ENCODE measurements at places on chromosomes 4 and X. TPM values are rescaled to one million over a fixed set of nuclear protein-coding genes. Genes with fewer than 3 reads are reported as not detected.

The DCAF12L2 gene
- total RNA-seq: not detected

DNA sequence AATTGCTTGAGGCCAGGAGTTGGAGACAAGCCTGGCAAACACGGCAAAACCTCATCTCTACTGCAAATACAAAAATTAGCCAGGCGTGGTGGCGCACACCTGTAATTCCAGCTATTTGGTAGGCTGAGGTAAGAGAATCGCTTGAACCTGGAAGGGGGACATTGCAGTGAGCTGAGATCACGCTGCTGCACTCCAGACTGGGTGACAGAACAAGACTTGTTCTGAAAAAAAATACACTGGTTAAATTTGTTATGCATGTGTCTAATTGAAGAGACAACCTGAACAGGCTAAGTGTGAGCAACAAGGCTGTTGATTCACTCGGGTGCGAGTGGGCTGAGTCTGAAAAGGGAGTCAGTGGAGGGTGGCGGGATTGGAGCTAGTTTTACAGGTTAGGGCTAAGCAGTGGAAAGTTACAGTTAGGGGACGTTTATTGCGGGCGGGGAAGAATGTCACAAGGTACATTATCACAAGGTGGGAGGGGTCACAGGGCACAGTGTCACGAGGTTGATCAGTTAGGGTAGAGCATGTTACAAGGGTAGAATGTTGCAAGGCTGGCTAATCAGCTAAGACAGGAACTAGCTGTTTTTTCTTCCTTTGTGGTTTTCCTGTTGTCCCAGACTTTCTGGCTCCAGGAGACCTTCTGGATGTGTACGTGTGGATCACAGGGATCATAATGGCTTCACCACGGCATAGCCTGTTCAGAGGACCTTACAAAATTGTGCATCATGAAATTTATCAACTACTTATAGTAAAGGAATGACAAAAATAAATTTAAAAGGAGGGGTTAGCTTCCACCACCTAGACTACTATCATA, 115.8 kb downstream of the NAA11 start:
- no peaks in the 10 kb centered on the region for H3K4me1 ChIP-seq
- H3K27ac ChIP-seq: no peak overlapping the region
- no peaks in the 10 kb centered on the region for H3K27me3 ChIP-seq
- no peak for DNase-seq
- no peak overlapping the region for H3K4me3 ChIP-seq
- H3K36me3 ChIP-seq: no peaks in the 10 kb centered on the region

DNA sequence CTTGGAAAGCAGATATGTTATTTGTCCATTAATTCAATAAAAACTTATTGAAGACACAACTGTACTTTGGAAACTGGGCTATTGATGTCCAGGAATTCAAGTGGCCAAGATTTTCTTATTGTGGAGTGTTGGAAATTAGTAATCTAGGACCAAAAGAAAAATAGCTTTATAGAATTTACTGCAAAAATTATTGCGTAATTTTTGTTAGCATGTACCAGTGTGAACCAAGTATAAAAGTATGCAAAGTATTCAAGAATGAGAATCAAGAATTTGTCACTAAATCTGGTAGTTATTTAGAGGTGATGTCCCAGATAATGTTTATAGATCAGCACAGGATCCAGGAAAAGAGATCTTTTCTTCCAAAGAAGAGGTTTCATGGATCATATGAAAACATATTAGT, 468.9 kb upstream of the CTSO start:
- no peaks in the 10 kb centered on the region for H3K27me3 ChIP-seq
- no peaks in the 10 kb centered on the region for H3K36me3 ChIP-seq
- no peak overlapping the region for H3K4me3 ChIP-seq
- DNase-seq: no peak
- H3K4me1 ChIP-seq: no peaks in the 10 kb centered on the region

The ADAM29 gene
- total RNA-seq: not detected

- no peak overlapping the region for H3K4me3 ChIP-seq
- H3K27me3 ChIP-seq: peaks cover 24% of the 10 kb centered on the region
- no peaks in the 10 kb centered on the region for H3K4me1 ChIP-seq
- no peak overlapping the region for H3K27ac ChIP-seq
- no peaks in the 10 kb centered on the region for H3K36me3 ChIP-seq
- DNase-seq: no peak
These were observed 446.1 kb upstream of the RPS6KA3 start for GRCh38 chrX:20712811-20713210.

DNA sequence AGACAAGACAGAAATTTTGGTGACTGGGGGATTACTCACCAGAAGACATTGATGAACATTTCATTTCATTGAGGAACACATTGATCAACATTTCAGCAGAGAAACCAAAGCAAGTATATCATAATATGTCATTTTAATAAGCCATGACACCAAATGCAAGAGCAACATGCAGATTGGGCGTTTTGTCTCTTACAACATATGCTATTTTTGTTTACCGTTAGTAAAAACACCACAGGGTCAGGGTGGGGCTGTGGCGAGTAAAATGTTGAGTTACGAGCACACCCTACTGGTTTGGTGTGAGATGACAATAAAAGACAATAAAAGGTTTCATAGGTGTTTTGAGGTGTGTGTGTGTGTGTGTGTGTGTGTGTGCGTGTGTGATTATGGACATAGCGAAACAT, 294.5 kb downstream of the PDGFC start:
- no peak for DNase-seq
- no peaks in the 10 kb centered on the region for H3K36me3 ChIP-seq
- H3K4me3 ChIP-seq: no peak overlapping the region

The CLDN34 gene
- not detected for total RNA-seq

GRCh38 chr4:173192375-173193162, 24.0 kb downstream of the GALNT7 start:
- peaks cover 1% of the 10 kb centered on the region for H3K36me3 ChIP-seq
- H3K27me3 ChIP-seq: no peaks in the 10 kb centered on the region
- peaks cover 64% of the 10 kb centered on the region for H3K4me1 ChIP-seq
- H3K27ac ChIP-seq: no peak overlapping the region

GRCh38 chr4:55158957-55159356, 33.6 kb upstream of the KDR start:
- H3K4me3 ChIP-seq: no peak overlapping the region
- H3K27me3 ChIP-seq: peaks cover 37% of the 10 kb centered on the region
- H3K36me3 ChIP-seq: peaks cover 4% of the 10 kb centered on the region

DNA sequence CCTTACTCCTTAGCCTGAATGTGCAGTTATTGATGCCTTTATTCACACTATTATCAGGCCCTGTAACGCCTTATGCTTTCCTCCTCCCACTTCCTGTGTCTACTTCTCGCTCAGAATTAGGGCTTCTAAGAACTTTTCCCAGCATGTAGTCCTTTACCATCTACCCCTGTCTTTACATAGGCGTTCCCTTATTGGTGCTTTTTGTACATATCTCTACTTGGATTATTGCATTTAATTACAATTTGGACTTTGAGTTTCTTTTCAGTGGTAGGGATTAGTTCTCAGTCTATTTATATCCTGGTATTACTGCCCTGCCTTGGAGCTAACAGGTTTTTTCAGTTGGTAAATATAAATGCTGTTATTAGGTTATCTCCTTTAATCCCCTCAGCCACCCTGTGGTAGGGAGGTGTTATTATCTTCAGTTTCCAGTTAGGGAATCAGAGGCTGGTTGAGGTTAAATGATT, 84.0 kb downstream of the RBPJ start:
- H3K27me3 ChIP-seq: no peaks in the 10 kb centered on the region
- no peak overlapping the region for H3K4me3 ChIP-seq
- H3K4me1 ChIP-seq: peaks cover 5% of the 10 kb centered on the region
- DNase-seq: no peak
- H3K36me3 ChIP-seq: peaks cover 16% of the 10 kb centered on the region
- no peak overlapping the region for H3K27ac ChIP-seq

GRCh38 chr4:47972181-47972580, 44.3 kb downstream of the CNGA1 start:
- no peaks in the 10 kb centered on the region for H3K36me3 ChIP-seq
- no peaks in the 10 kb centered on the region for H3K27me3 ChIP-seq
- no peak overlapping the region for H3K4me3 ChIP-seq
- H3K4me1 ChIP-seq: no peaks in the 10 kb centered on the region
- H3K27ac ChIP-seq: no peak overlapping the region

DNA sequence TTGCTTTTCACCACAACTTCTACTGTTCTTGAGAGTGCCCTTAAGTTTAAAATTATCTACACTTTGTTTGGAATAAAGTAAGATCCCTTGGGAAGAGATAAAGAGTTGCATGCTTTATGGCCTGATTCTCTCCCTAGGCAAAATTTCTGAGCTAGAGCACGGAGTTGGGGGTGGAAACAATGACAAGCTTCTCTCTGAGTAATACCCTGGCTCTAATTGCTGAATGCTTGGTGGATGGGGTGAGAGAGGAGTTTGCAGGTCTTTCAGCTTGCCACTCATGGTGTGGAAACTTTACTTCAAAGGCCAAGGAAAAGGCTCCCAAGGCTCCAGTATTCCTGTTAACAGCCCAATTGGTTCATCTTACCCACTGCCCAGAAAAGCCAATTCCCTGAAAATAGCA, 26.1 kb upstream of the PRDM8 start:
- H3K4me1 ChIP-seq: peaks cover 44% of the 10 kb centered on the region
- DNase-seq: no peak
- H3K4me3 ChIP-seq: peak overlapping the region; percentile 71
- peaks cover 10% of the 10 kb centered on the region for H3K27me3 ChIP-seq
- peak overlapping the region; percentile 76 for H3K27ac ChIP-seq

DNA sequence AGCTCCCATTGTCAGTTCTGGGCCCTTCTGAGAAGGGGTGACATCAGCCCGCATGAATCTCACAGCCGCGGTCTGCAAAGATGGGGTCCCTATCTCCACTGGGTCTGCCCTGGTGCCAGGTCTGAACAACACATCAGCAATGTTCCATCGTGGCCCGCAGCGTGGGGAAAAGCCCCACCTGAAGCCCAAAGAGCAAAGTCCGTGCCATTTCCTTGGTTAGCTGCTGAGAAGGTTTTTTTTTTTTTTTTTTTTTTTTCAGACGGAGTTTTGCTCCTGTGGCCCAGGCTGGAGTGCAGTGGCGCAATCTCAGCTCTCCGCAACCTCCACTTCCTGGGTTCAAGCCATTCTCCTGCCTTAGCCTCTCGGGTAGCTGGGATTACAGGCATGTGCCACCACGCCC, 79.4 kb downstream of the DCTD start:
- H3K4me3 ChIP-seq: no peak overlapping the region
- peaks cover 19% of the 10 kb centered on the region for H3K27me3 ChIP-seq
- H3K27ac ChIP-seq: no peak overlapping the region
- no peak for DNase-seq

The TRIM61 gene
- total RNA-seq: 1.8 TPM

- DNase-seq: no peak
- H3K36me3 ChIP-seq: peaks cover 7% of the 10 kb centered on the region
- peaks cover 28% of the 10 kb centered on the region for H3K4me1 ChIP-seq
- no peak overlapping the region for H3K4me3 ChIP-seq
These were observed 71.0 kb downstream of the IRF2 start for GRCh38 chr4:184403384-184403781.

The FRG1 gene
- total RNA-seq: 76.7 TPM

GRCh38 chr4:87901422-87901992, 68.7 kb downstream of the MEPE start:
- no peaks in the 10 kb centered on the region for H3K36me3 ChIP-seq
- no peak overlapping the region for H3K4me3 ChIP-seq
- H3K27ac ChIP-seq: no peak overlapping the region
- H3K4me1 ChIP-seq: peaks cover 10% of the 10 kb centered on the region

GRCh38 chr4:115969756-115970155, 856.3 kb upstream of the NDST4 start:
- no peak for DNase-seq
- H3K27me3 ChIP-seq: no peaks in the 10 kb centered on the region
- no peak overlapping the region for H3K4me3 ChIP-seq
- no peak overlapping the region for H3K27ac ChIP-seq
- no peaks in the 10 kb centered on the region for H3K36me3 ChIP-seq
- no peaks in the 10 kb centered on the region for H3K4me1 ChIP-seq

The CLCN3 gene
- total RNA-seq: 31.1 TPM

GRCh38 chr4:109609431-109609830, 49.4 kb downstream of the MCUB start:
- H3K4me3 ChIP-seq: no peak overlapping the region
- peaks cover 10% of the 10 kb centered on the region for H3K36me3 ChIP-seq
- peaks cover 37% of the 10 kb centered on the region for H3K4me1 ChIP-seq
- H3K27ac ChIP-seq: no peak overlapping the region

- H3K27me3 ChIP-seq: no peaks in the 10 kb centered on the region
- no peak overlapping the region for H3K4me3 ChIP-seq
- no peaks in the 10 kb centered on the region for H3K4me1 ChIP-seq
- no peak for DNase-seq
- H3K27ac ChIP-seq: no peak overlapping the region
These were observed 11.7 kb downstream of the UGT2B4 start for GRCh38 chr4:69484011-69484410.

- H3K4me3 ChIP-seq: no peak overlapping the region
- H3K4me1 ChIP-seq: no peaks in the 10 kb centered on the region
- H3K36me3 ChIP-seq: no peaks in the 10 kb centered on the region
- no peak overlapping the region for H3K27ac ChIP-seq
These were observed 470.6 kb upstream of the GALNTL6 start for GRCh38 chr4:171342646-171343045.

- peak overlapping the region; percentile 73 for H3K4me3 ChIP-seq
- peaks cover 4% of the 10 kb centered on the region for H3K36me3 ChIP-seq
- no peaks in the 10 kb centered on the region for H3K27me3 ChIP-seq
- peak overlapping the region; percentile 69 for H3K27ac ChIP-seq
- H3K4me1 ChIP-seq: peaks cover 16% of the 10 kb centered on the region
These were observed 121.2 kb downstream of the MANBA start for GRCh38 chr4:102639598-102639997.

DNA sequence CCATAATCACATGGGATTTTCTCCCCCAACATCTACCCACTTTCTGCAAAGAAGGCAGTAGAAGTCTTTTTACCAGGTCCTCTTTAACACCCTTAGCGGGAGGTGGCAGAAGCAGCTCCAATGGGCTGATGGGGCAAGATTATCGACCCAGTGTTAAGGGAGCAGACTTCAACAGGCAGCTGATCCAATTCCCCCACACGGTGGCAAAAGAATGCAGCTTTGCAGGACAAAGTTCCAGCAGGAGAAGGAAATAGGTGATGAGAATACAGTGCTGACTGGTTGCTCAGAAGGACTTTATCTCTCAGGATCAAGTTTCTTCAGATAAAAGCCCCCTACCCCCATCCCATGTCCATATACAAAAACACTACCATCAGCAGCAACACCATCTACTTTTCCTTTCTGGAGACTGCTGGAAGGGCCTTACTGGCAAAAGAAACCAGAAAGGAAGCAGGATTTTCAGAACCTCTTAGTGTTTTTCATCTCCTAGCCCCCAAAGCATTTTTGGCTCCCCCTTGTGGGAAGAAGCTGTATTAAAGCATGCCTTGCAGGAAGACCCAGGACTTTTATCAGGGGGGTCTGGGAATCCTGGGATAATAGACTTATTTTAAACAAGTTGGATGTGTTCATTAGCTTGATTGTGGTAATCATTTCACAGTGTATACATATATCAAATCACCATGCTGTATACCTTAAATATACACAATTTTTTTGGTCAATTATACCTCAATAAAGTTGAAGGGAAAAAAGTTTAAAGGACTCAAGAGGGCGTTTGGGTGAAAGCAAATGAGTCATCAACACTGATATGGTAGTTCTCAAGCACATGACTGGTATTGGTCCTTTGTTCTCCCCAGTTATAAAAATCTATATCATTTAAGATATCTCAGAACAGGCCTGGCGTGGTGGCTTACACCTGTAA, 146.4 kb downstream of the GPC3 start:
- H3K36me3 ChIP-seq: no peaks in the 10 kb centered on the region
- no peak overlapping the region for H3K4me3 ChIP-seq
- no peaks in the 10 kb centered on the region for H3K4me1 ChIP-seq
- H3K27ac ChIP-seq: no peak overlapping the region
- DNase-seq: peak; percentile 43

Data from activated T-cell treated with anti-CD3 and anti-CD28 coated beads, Interleukin-2, amount 50 U/mL, for 72 hours (primary cell).